ENCODE measurements at places on chromosomes 3 and 15. TPM values are rescaled to one million over a fixed set of nuclear protein-coding genes. Genes with fewer than 3 reads are reported as not detected.

- DNase-seq = no peak
Measured at GRCh38 chr3:168422843-168423242, 327.1 kb upstream of the GOLIM4 start.

DNA sequence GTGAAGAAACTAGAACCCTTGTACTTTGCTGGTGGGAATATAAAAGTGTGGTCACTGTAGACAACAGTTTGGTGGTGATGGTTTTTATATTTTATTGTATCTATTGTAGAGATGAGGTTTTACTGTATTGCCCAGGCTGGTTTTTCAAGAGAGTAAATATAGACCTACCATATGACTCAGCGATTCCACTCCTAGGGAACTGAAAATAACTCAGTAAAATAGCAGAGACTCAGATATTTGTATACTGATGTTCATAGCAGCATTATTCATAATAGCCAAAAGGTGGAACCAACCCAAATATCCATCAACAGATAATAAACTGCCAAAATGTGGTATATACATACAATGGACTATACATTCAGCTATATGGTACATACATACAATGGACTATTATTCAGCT lies 68.8 kb upstream of the IL12A start:
- DNase-seq = no peak

DNA sequence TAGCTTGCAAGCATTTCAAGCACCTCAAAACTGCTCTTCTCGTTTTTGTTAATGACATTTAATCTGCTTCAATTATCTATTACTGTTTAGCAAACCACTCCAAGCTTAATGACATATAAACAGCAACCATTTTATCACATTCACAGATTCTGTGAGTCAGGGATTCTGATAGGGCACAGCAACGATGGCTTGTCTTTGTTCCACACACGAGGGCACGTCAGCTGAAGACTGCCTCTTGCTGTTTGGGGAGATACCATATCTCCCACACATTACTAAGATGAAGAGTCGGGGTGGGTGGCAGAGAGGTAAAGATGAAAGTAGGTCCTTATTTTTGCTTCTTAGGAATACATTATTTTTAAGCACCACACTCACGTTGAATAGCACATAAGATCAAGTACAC lies 19.3 kb downstream of the CPOX start:
- no peak for DNase-seq

DNA sequence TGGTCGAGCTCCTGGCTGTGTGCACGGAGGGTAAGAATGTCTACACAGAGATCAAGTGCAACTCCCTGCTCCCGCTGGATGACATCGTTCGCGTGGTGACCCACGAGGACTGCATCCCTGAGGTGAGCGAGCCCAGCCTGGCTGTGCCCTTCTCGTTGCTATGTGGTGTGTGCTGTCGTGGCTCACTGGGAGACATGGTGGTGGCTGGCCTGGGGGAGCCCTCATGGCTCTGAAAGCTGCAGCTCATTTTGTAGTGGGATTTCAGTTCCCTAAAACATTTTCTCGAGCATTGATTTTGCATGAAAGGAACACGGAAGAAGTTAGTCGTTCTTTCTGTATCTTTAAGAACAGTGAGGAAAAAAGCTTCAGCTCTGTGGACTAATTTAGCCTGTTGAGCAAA lies 200.5 kb downstream of the ITPR1 start:
- DNase-seq = no peak

ISL2 gene
- total RNA-seq = not detected

SPINK8 gene
- not detected for total RNA-seq

DNA sequence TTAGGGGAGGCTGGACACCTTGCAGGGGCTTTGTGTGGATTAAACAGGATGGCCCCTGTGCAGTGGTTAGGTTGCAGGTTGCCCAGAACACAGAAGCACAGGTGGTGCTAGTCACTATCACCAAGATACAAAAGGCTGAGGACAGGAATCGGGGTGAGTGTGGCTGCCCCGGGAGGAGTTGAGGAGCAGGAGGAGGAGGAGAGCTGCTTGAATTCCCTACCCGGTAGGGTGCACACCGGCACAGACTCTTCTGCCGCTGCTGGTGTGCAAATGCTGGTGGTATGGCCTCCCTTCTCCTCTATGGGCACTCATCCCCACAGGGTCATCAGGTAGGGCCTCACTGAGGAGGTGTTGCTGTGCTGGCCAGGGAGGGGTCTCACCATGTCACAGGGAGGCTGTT lies 67.5 kb upstream of the SMAD6 start:
- DNase-seq = no peak

DNA sequence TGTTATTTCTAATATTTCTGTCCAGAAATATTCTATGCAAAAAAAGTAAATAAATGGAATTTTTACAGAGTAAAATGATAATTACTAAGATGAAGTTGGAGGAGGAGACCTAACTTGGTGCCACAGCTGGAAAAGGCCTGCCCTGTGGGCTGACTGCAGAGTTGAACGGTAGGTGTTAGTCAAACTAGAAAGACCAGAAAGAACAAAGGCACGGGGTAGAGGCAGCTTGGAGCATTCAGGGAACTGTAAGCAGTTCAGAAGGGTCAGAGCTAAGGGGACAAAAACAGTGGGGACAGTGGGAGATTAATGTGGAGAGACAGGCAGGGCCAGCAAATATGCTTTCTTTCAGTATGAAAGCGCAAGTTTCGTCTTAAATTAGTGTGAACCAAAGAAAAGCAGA lies 39.3 kb upstream of the PTPRG start:
- no peak for DNase-seq

WDR93 gene
- 0.11 TPM for total RNA-seq

DNA sequence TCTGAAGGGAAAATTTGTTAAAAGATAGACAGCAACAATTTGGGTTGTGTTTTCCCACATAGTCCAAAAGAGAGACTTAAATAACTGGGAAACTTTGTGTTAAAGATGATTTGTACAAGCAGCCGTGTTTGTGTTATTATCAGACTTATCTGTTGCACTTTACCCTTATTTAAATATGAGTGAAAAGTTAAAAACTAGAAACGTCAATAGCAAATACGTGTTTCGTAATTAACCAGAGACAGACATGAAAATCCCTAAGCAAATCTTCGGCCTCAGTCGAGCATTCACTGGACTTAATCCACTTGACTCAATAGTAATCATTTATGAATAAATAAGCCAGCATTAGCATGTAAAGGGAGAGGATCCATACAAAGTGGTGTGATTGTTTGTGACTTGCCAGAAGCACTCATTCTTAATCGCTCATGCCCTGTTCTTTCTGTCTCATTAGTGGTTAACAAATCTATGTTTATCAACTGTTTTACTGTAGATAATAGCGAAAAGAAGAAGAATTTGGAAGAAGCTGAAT lies 34.2 kb downstream of the BLM start:
- DNase-seq = no peak

- no peak for DNase-seq
Measured at GRCh38 chr3:187694801-187695200, 7.6 kb downstream of the RTP2 start.

NR2E3 gene
- 0.70 TPM for total RNA-seq

Measured in Right ventricle myocardium superior (tissue), 1 donor.